NCI-H1694 treated with DMSO at 0.1 percent for 48 hours (cell line): ENCODE measurements at places on chromosomes 16 and 17.

- no peak for DNase-seq
Observed at GRCh38 chr16:56226845-56227525, 35.7 kb downstream of the GNAO1 start.

DNA sequence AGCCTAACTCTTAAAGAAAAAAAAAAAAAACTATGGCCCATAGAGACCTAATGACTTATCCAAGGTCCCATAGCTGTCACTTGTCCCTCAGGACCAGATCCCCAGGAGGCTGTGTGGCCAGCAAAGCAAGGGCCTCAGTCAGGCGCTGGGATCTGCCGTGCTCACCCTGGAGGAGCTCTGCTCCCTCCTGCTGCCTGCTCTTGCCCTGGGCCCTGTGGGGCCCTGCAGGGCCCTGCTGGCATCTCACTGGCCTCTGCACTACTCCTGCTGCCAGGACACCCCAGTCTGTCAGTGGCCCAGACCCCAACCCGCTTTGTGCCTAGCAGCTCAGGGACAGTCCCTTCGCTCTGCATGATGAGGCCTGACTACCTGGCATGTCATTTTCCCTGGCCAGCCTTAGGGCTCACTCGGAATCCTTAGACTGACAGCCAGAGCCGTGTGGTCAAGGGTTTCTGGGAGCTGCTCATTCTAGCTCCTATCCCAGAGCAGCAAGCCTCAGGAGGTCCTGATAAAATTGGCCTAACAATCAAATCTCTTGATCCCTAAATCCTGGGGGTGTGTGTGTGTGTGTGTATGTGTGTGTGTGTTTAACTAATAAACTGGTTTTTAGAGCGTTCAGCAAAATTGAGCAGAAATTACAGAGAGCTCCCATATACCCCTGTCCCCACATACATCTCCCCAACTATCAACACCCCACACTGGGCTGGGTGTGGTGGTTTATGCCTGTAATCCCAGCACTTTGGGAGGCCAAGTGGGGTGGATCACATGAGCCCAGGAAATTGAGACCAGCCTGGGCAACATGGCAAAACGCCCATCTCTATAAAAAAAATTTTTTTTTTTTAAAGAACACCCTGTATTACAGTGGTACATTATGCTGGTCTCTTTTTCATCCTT lies 21.7 kb downstream of the KATNIP start:
- no peak for DNase-seq

GRCh38 chr16:89269805-89270665 lies 52.5 kb downstream of the ZNF778 start:
- no peak for DNase-seq

DNA sequence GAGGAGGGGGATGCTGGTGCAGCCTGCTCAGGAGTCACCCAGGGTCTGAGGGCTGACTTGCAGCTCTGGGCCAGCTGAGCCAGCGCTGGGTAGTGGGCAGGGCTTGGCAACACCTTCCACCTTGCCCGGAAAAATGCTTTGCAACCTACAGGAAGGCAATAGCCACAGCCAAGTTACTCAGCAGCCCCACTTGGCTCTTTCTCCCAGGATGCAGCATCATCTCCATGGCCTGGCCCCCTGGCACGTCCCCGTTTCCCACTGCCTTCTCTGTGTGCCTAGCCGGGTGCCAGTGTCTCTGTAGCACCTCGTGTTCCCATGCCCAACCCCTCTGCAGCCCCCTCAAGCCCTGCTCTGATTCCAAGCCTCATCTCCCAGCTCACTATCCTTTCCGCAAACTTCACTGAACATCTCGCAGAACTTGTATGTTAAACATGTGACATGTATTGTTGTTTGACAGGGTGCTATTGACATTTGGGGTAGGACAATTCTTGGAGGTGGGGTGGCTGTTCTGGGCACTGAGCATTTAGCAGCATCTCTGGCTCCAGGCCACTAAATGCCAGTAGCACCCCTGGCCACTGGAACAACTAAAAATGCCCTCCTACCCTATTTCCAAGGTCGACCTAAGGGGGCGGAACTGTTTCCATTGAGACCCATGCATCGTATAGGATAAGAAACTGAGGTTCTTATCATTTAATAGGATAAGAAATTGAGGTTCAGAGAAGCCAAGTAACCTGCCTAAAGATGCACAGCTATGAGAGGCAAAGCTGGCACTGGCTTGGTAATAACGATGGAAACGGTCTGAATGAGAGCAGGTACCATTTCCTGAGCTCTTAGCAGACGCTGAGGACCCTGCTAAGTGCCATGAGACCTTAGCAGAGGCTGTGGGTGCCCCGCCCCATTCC lies 12.2 kb downstream of the DEXI start:
- no peak for DNase-seq

- no peak for DNase-seq
Observed at GRCh38 chr17:10775058-10775457, 28.8 kb downstream of the TMEM238L start.

DNA sequence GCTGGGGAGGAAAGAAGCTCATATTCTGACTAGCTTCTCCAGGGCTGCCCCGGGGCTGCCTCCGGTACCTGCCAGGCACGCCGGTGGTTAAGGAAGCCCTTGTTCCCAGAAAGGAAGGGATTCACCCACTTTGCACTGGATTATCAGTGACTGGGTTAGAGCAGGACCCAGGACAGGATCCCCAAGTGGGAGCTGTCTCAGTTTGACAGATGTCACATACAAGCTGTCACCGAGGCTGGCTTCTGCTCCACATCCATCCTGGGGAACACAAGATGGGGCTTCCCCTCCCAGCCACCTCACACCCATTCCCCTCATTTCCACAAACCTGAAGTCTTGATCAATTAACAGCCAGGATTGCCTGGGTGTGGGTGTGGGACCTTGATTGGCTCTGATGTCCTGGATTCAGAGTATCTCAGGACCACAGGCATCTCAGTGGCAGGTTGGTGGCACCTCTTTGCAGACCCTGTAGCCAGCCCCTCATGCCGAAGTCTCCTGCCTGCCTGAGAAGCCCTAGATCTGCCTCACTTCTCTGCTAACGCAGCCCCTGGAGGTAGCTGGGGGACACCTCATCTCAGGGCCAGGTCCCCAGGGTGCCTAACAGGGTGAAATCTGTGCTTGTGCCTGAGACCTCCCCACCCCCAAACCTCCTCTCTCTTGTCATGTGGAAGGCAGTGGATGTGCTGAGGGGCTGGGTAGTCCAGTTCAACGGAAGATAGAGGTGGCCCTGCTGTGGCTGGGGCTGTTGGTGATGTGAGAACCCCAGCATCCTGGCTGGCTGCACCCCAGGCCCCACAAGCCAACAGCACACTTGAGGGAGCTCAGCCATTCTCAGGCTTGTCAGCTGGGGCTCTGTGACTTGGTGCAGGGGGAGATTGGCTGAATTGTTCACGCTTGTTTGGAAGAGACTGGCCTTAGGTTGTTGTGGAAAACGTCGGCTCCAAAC lies 1.4 kb downstream of the CACNG5 start:
- no peak for DNase-seq

DNA sequence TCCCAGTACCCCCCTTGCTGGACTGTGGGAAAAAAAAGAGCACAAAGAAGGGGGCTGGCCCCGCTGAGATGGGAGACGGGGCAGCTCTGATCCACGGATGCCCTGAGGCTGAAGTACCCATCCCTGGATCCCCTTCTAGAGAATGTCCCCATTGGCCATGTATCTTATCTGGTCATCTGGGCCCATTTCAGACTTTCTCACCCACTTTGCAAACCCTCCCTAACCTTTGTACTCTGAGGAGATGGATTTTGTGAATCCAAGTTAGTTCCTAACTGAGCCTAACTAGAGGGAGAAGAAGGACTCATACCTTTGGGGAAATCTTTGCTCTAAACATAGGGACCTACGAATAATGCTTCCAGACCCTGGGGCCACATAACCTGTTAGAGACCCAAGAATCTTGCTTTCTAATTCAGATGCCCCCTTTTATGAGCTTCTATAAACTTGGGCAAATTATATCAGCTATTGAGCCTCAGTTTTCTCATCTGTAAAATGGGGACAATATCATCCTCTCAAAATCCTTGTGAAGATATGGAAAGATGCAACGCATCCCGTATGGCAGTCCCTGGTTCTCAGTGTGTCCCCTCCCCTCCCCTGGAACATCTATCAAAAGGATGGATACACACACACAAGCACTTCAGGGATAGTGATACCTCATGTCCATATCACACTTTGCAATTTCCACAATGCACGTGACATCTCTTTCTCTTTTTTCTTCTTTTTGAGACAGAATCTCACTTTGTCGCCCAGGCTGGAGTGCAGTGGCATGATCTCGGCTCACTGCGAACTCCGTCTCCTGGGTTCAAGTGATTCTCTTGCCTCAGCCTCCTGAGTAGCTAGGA lies 16.8 kb upstream of the FZD2 start:
- DNase-seq, result no peak
